ENCODE measurements at places on chromosomes 5 and 9. TPM values are rescaled to one million over a fixed set of nuclear protein-coding genes. Genes with fewer than 3 reads are reported as not detected.
A peak's percentile ranks its signal among the peaks of the same experiment; 100 is the strongest.

SPOUT1 gene
- total RNA-seq: 31.1 TPM

GLE1 gene
- 34.2 TPM for total RNA-seq

KIF4B gene
- total RNA-seq: 0.17 TPM

DNA sequence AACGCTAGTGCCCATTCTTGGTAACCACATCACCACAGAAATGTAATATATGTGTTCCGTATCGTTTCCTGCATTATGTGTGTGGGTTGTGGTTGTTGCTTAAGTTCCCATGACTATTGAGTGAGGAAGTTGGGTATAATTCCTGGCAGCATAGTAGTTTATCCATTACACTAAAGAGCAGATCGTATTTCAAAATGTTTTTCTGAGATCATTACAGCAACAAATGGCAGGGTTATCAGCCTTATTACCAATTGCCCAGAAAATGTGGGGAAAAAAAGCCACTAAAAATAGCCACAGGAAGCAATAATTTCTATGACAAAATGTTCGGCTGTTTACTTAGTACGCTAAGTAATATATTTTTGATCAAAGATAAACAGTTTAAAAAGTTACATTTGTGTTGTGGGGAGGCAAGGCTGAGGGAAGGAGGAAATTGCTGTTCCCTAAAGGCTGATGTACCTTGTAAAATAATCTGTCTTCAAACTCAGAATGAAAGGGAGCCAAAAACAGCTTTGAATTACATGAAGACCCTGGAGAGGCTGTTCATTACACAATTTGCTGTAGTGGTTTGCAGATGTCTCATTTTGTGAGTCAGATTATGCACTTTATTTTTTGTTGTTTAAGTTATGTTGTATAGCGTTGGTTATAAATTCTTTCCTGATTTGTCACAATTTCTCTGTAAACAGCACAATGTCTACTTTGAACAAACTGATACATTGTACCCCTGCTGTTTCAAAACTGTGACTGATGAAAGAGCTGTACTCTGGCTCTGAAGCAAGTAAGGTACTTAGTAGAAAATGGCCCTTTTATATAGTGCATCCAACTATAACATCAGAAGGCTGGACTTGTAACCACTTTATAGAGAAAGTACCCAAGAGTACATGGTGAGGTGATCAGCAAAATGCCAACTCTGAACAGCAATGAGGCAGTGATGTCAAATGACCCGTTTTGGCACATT, 1028.5 kb downstream of the NR2F1-AS1 start:
- peak; percentile 35 for DNase-seq

GRCh38 chr9:86072394-86072877, 26.9 kb downstream of the GOLM1 start:
- DNase-seq: no peak

DNA sequence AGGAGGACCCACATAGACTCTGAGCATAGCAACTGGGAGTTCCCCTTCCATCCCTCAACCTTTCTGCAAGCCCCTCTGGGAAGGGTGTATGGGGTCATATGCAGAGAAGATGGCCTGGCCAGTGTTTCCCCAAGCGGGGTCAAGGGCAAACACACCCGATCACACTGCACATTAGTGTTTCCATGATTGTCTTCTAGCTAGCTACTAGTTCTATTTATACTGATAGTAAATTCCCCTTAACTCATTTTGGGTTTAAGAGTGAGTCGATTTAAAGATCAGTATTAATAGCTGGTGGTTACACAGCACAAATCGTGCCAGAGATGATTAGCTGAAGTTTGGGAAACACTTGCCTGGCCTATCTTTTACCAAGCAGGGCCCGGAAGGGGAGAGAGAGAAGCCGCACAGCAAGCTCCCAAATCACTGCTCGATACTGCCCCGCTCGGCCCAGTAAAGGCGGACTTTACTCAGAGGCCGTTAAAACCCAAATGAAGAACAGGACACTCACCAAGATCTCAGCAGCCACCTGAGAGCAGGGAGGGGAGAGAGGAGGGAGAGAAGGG, 29.4 kb upstream of the TNIP1 start:
- no peak for DNase-seq

- DNase-seq: no peak
Measured at GRCh38 chr5:172488221-172488620, 33.9 kb upstream of the SH3PXD2B start.

DNA sequence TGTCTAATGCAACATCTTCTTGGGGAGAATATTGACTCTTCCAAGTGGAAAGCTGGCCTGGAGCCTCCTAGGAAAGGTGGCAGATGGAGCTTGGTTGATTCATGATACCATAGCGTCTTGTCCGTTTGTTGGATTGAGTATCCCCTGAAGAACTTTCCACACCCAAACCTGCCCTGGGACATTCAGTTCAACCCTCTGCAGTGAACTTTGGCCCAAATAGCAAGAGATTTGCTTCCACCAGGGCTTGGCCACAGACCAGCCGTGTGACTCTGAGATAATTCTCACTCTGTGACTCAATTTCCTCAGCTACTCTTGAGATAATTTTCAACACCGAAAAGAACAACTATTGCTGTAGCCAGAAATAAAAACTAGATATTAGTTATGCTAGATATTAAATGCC, 108.0 kb upstream of the RAD23B start:
- no peak for DNase-seq

DNA sequence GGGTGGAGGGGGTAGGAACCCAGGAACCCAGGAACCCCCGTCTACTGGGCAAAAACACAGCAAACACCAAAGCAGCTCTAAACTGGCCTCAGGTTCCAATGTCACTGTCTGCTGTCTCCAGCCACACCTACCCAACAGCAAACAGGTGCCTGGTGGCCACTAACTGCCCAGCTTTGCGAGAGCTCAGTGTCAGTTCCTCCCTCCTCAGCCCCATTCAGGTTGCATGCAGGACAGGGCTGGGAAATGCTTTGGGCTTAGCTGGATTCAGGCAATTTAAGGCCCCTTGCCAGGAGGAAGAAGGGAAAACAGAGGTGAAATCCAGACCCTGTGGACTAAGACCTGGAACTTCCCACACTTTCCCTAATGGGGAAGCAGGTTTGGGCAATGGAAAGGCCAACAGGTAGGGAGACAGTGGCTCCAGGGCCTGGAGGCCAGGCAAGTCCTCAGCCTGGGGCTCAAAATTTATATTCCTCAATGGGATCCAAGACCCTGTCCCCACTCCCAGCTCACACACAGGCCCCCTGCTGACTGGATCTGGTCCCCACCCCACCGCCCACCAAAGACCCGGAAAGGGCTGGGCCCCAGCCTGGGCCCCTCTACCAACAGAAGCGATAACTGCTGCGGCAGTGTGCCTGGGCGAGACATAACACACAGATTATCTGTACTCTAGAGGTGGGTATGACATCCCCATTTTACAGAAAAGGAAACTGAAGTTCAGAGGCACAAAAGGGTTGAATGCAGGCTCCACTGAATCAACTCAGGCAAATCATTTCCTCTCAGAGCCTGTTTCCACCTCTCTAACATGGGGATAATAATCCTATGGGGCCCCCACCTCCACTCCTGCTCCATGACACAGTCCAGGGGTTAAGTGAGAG, 3.5 kb downstream of the EEIG1 start:
- DNase-seq: no peak

GRCh38 chr5:83654427-83654994, 66.1 kb downstream of the HAPLN1 start:
- DNase-seq: no peak

DNA sequence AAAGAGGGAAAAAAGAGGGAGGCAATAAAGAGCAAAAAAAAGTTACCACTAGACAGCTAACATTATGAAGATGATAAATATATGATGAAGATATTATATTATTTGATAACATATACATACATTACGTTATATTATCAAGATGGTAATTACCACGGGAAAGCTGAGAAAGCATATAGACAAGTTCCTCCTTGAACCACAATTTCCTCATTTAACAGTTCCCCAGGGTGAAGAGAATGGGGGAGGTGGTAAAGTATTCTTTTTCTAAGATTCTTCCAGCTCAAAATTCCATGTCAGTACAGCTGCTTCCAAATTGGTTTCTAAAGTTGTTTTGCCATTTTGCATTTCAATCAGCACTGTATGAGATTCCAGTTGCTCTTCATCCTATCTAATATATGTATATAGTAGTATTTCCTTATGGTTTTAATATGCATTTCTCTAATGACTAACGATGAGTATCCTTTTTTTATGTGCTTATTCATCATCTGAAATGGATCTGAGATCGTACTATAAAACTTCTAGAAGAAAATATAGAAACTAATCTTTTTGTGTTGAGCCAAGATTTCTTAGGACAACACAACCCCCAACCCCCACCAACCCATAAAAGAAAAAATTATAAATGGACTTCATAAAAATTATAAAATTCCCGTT, 49.5 kb upstream of the C9orf72 start:
- DNase-seq: no peak

- DNase-seq: peak; percentile 16
Measured at GRCh38 chr5:160506006-160507004, 84.7 kb downstream of the PTTG1 start.

DNA sequence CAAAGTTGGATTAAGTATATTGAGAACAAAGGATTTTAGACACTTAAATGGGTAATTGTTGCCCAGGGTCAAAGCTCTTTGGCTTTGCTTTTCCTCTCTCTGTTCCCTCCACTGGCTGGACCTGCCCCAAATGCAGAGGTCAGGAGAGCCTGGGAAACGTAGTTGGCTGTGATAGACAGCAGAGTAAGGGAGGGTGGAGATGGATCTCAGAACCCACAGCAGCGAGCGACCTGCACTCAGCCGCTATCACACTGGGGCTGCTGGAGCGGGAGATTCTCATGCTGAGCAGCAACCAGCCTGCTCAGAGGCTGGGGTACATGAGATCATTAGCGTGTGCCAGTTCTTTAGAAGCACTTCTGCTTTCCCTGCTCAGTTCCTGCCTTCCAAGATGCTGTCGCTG, 71.8 kb upstream of the TTC23L start:
- no peak for DNase-seq

- no peak for DNase-seq
Measured at GRCh38 chr5:136529081-136529480, 163.7 kb upstream of the TRPC7 start.

DNA sequence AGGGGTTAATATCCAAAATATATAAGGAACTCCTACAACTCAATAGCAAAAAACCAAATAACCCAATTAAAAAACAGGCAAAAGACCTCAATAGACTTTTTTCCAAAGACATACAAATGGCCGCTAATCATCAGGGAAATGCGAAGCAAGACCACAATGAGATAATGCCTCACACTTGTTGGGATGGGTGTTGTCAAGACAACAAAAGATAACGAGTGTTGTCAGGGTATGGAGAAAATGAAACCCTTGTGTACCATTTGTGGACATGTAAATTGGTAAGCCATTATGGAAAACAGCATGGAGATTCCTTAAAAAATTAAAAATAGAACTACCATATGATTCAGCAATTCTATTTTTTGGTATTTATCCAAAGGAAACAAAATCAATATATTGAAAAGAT, 620.2 kb downstream of the ACTL7B start:
- DNase-seq: no peak

DNA sequence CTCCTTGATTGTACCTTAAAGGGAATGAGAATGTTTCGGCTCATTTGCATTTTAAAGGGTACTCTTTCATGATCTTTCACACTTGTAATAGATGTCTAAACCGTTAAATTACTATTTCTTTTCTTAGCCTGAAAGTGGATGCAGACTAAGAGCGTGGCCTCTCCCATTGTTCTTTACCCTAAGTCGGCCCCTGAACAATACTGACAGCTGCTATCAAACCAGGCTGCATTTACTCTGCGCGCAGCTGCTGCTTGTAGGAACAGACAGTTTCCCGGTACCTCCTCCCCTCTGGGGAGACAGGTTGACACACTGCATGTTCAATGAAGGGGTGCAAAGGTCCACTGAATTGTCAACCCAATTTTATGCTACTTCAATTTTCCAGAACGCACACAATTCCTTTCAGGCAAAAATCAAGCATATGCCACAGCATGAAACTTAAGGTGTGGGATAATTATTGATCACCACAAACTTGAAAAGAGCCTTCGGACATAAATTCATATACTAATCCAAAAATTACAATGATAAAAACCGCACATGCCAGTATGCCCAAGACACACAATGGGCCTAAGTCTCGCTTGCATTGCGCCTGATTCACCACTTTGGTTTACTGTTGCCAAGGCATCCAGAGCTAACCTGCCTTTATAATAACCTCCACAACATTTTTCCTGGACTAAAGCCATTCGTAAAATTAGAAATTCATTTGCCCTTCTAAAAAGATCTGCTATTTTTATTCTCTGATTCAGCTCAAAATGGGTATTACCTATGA, 39.7 kb downstream of the TLE1 start:
- no peak for DNase-seq

DNA sequence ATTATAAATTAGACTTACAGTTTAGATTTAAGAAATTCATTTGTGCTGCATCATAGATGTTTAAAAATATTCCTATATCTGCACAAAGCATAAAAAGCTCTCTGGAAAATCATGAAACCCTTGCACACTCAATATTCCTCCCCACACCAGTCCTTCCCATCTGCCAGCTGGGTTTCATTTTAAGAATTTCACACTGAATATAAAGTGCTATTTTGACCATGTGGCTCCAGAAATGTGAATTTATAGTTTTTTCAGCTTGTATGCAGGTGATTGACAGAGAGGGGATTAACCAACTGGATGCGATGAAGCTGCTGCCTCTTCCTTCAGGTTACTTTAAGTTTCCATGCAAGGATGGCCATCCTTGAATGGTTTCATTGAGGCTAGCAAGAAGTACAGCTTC, 346.3 kb downstream of the NDUFS4 start:
- no peak for DNase-seq

DNA sequence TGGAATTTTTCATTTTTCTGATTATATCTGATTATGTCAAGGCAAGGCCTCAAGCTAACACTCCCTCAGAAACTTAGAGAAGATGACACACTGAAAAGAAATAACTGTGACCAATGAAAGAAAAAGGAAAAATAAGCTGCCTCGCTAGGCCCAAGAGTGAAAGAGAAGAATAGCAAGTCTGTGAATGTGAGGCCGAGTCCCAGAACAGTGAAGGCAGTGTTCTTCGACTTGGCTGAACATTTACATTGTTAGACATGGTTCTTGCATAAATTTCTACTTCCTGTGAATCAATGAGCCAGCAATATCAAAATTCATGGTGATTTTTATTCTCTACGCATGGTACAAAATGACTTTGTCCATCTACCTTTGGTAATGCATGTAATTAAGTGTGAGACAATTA, at the start of gene ATP10B:
ATP10B (minus strand) TSS at position 163 of the 400 bp plus-strand sequence. CDS start 164,137 bp downstream, outside the sequence.
- DNase-seq: no peak

DNA sequence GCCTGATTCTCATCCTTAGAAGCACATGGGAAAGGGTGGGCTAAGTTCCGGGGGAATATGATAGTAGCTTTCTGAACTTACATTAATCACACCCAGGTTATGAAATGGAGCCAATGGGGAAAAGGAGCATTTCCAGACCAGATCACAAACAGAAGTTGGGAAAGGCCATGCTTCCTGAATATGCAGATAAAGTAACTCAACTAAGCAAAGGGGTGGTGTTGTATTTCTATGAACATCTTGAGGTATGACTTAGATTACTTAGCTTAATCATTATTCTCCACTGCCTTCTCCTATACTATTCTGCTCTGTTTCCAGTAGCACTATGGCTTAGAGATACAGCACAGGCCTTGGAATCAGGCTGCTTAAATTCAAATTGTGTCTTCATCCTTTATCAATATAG, 10.5 kb downstream of the C5orf46 start:
- DNase-seq: no peak

All from dermis blood vessel endothelial cell (primary cell).